CD4-positive, CD25-positive, alpha-beta regulatory T cell (primary cell): ENCODE measurements at places on chromosomes 13 and 19.
A peak's percentile ranks its signal among the peaks of the same experiment; 100 is the strongest.

DNA sequence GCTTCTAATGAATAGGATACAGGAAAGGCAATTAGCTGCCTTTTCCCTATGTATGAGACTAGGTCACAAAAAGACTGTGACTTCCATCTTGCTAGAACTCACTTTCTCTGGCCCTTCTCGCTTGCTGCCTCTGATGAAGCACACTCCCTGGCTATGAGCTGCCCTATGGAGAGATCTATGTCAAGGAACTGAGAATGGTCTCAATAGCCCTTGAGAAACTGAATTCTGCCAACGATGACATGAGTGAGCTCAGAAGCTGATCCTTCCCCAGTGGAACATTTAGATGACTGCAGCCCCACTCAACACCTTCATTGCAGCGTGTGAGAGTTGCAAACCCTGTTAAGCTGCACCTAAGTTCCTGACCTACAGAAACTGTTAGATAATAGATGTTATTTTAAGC is 309.8 kb downstream of the COG6 start:
- DNase-seq, result no peak

DNA sequence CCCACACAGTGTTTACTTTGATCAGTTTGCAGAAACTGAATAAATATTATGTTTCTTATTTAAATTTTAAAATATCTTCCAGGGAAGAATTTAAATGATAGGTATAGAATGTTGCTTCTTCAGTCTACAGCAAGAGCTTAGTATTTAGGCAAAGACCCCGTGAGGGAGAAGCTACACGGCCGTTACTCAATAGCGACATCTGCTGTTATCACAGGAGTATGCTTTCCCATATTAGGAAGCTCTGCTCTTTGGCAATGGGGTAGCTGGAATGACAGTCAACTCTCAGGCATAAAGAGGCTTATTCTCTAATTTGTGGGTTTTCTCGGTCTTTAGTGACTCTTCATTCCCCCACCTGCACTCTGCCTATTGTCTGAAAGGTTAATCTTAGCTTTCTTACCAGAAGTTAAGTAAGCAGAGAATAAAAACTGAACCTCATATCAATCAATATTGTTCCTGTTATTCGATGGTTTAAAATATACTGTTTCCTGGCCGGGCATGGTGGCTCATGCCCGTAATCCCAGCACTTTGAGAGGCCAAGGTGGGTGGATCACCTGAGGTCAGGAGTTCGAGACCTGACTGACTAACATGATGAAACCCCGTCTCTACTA is 13.2 kb upstream of the LHFPL6 start:
- peak; percentile 59 for DNase-seq

- no peak for DNase-seq
Observed at GRCh38 chr19:56321254-56321988, 6.8 kb upstream of the ZSCAN5A start.

GRCh38 chr13:74048756-74049155 is 85.4 kb downstream of the KLF12 start:
- no peak for DNase-seq

- no peak for DNase-seq
Observed at GRCh38 chr13:95360464-95361097, 59.3 kb upstream of the ABCC4 start.

DNA sequence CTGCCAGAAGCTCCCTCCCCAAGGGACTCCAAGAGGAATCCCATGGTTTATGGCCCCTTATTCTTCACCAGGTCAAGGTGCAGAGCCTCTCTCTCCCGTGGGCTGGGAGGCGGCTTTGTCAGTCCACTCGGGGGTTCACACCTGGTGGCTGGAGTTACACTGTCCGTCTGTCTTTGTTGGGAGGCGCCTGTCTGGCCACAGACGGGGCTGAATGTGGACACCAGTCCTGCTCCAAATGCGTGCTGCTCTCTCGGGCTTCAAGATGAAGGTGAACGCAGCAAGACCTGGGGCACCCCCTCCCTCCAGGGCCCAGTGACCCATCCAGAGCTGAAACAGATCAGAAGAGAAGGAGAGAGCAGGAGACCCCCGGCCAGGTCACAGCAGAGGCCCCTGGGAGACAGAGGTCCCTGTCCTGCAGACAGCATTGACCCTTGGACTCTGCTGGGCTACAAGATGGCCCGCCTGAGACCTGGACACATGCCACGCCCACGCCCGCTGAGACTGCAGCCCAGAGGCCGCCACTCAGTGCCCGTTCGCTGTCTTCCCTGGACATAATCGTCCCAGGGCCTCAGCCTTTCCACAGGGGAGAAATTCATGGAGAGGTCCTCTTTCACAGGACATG is 29.9 kb upstream of the TUBGCP3 start:
- no peak for DNase-seq

DNA sequence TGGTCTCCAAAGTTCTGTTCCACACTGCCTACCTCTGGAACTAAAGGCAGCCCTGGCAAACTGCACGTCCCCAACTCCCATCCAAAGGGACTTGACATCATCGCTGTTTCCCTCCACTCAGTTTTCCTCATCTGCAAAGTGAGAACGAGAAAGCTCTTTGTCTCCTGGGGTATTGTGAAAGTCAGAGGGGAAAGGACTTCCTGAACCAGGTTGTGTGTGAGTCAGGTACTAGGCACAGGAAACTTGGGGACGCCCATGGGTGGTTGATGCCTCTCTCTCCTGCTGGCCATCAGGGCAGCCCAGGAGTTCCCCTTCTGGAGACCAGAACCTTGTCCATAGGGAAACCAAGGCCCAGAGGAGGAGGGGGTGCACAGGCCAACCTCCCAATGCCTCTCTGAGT is 4.7 kb downstream of the CRLF1 start:
- no peak for DNase-seq

GRCh38 chr13:59710996-59711701 is 452.6 kb downstream of the DIAPH3 start:
- DNase-seq, result no peak

DNA sequence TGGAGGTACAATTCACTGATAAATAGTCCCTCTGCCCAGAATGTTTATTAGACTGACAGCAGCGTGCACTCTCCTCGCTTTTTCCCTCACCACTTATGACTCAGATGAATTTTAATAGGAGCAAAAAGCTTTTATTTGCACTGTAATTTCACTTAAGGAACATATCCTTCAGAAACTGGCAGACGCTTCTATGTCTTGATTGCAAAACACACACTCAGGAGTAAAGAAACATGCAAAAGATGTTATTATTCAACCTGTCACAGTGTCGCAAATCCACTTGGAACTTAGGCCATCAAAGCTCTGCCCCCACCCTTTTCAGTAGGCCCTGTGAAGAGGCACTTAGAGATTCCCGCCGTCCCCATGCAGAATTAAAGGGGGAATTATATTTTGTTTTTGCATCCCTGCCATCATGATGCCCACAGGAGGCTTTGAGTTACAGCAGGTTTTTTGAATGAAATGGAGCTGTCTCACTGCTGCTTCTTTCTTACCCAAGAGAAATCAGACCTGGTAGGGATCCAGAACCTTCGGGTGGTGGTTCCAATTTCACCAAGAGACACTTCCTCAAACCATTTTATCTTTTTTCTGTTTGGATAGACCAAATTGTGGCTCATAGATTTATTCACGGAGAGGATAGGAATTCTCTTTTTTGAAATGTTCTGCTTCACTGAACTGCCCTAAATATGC is 74.5 kb downstream of the GGACT start:
- no peak for DNase-seq
